ENCODE measurements at places on chromosomes 6 and 20. TPM values are rescaled to one million over a fixed set of nuclear protein-coding genes. Genes with fewer than 3 reads are reported as not detected.
A peak's percentile ranks its signal among the peaks of the same experiment; 100 is the strongest.

DNA sequence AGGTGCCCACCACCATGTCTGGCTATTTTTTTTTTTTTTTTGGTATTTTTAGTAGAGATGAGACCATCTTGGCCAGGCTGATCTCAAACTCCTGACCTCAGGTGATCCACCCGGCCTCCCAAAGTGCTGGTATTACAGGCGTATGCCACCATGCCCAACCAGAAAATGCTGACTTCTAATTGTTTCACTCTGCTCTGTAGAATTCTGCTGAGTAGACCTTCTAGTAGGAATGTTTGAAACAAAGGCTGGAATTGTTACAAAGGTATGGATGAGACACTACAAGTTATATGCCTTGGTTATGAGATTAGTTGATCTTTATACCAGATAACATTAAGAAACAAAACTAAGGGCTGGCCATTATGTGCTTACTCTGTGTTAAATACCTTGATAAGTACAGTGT, 44.8 kb downstream of the MEP1A start:
- DNase-seq = no peak

The GRIK2 gene
- 1.3 TPM for polyA plus RNA-seq

The GSTA2 gene
- polyA plus RNA-seq = not detected

- no peak for DNase-seq
Measured at GRCh38 chr20:61802721-61803311, 262.9 kb downstream of the TAF4 start.

DNA sequence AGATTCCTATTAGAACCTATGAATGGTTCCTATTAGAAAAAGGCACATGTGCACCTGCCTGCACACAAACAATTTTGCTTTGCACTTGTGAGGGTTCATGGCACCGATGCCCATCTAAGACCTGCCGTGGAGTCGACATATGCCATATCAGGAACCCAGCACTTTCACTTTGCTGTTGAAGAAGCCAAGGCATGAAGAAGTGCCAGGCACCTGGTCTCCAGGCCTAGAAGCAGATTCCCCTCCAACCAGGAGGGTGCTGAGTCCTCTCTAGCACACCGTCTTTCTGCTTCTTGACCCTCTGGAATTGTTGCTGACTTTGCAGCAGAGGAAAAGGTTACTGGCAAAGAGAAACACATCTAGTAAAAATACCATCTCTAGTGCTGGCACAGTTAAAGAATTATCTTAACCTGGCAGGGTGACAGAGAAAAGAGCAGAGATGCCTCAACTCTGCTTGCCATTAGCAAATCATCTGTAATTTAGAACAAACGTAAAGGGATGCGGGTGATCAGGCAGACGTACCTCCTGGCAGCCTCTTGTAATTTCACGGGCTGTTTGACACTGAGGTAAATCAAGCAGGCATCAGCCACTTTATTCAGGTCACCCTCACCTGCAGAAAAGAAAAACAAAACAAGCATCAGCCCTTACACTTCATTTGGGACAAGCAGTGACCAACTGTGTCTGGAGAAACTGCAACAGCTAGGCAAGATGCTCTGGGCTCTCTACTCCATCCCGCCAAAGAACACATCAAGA, 37.2 kb downstream of the TTI1 start:
- DNase-seq = no peak

The UNC93A gene
- not detected for polyA plus RNA-seq

The TRIM10 gene
- 0.48 TPM for polyA plus RNA-seq

- DNase-seq = no peak
Measured at GRCh38 chr6:117389227-117390057, 36.3 kb downstream of the ROS1 start.

DNA sequence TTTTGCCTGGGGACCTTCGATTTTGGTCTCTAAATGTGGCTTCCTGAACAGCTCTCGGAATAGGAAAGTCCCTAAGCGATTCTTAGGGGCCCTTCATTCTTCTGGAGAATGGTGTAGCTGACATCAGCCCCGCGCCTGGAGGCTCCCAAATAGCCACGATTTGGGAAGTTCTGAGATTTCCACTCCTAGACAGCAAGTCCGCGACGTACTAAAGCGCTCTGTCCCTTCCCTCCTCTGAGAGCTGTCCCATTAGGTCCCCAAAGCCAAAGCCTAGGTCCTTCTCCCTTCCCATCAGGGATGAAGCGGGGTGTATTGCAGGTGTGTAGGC, 756 bp downstream of the MOXD1 start:
- no peak for DNase-seq

DNA sequence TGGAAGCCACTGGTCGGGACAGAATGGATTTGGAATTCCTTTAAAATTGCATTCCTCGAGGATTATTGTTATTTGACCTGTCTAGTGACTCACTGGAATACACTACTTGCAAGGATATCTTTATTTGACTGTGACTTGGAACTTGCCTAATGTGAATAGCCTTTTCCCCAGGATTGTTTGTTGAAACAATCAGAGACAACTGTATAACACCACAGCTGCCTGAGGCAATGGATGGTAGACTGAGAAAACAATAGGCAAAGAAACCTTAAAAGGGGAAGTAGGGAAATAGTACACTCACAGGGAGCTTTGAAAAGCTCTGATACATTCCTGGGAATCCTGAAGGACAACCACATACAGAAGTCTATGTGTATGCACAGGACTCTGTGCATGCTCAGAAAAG, 465.3 kb downstream of the BMP2 start:
- no peak for DNase-seq

DNA sequence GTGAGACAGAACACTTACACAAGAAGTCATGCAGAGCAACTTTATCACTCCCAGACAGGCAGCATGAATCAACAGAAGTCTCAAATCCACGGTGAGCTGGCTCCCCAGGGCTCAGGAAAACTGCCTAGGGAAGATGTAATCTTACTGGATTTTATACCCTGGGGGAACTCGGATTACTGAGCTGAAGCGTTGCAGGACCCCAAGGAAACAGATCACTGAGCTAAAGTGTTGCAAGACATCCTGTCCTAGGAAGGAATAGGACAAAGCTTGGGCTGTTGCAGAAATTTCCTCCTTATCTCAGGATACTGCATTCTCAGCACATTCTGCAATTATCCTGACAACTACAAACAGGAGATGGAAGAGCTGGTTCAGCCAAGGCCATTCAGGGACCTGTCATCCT, 224.8 kb downstream of the TFAP2A start:
- DNase-seq = no peak

The CRISP1 gene
- not detected for polyA plus RNA-seq

DNA sequence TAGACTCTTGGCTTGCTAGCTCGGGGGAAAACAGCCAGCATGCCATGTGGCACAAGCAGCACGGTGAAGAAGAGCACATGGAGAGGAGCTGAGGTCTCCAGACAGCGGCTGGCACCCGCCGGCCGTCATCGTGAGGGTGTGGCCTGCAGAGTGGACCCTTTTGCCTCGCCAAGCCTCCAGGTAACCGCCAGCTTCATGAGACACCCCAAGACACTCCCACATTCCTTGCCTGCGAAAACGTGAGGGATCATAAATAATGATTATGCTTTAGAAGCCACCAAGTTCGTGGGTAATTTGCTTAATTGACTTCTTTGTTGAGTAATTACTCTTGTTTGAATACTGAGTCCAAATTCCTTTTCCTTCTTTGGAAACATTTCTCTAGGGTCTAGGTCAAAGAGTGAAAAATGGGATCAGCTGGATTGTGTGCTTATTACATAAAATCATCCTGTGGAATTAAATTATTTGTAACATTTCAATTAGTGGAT, 23.2 kb downstream of the FAM50B start:
- DNase-seq = no peak

DNA sequence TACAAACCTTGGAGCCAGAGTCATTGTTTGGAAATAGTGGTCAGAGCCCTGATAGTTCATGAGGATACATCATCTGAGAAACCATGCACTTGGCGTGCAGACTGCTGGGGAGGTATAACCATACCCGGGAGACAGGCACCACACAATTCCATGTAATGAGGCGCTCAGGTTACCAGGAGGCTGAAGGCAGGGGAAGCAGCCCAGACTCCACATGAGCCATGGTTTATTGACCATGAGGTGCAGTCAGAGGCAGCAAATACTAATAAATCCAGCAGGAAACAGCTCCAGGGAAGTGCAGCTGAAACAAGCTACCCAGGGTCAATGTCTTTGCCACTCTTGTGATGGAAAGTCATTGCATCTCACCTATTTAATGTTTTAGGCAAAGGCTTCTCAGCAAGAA, 156.0 kb downstream of the TBC1D7 start:
- no peak for DNase-seq

- DNase-seq = peak; percentile 55
Measured at GRCh38 chr20:20860078-20860806, 147.8 kb upstream of the RALGAPA2 start.

DNA sequence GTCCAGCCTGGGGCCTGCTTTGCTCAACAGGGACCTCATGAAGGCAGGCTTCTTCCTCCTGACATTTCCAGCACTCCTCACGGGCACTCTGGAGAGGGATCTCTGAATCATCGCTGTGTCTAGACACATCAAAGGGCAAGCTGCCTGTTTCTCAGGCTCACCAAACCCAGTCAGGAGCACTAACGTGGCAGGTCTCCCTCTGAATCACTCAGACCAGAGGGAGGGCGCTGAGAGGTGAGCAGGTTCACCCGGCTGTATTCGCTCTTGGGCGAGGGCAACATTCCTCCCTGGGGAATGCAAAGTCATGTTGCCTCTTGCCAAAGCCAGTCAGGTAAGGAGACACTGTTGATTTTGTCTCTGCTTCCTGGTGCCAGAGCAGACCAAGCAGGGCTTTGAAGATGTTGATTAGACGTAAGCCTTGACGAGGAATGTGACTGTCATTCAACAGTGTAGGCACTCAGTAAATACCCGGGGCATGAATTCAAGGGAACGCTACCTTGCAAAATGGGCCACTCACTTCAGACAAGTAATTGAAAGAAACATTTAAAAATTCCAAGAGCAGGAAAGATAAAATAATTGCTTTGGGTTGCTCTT, 50.1 kb downstream of the CYP24A1 start:
- no peak for DNase-seq

DNA sequence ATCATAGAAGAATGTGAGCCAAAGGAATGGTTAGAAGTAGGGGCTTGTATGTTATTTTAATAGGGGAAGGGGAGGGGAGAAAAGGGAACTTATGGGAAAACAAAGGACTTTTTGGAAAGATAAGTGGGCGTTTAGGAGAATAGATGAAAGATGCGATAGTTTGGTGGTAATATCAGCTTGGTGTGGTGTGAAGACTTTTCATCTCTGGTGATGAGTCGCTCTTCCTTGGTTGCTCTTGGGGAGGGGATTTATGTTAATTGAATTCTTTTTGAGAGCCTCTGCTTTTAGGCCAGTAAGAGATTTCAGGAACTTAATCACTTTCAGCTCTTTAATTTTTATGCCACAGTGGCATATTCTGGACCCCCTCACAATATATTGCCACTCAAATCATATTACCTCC, 10.8 kb downstream of the HECA start:
- no peak for DNase-seq

DNA sequence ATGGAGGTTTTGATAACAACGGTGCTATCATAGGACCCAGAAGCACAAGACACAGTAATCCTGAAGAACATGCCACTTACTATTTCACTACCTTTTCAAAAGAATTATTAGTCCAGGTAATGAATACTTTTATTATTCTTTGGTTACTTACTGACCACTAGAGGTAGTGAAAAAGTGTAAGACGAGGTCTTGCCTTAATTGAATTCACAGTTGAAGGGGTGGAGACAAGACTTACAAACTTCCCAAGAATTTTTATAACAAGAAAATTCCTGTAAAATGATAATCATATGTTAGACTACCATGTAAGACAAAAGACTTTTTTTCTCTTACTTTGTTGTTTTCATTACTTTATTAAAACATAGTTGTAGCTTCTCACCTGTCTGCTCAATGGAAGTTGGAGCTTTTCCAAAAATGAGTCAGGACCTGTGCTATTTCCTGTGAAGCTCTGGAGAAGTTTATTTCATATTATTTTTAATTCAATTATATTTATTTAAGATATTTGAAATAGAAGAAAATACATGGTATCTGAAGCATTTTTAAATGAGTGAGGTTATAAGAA, 52.4 kb downstream of the DOP1A start:
- DNase-seq = no peak

DNA sequence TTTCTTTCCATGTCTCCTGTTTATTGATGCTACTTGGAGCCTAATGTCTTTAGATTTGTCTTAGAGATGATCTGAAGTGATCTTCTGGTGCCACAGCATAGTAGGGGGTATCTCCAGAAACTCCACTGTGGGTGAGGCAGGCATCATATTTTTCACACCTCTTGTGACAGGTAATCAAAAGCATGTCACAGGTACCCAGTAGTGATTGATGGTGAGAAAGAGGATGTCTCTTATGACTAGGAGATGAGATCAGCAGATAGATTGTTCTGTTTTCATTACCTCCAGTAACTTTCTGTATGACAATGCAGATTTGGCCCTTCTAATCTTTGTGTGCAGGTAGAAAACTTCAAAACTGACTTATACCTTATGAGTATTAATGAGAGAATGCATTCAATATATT, 13.5 kb downstream of the NCOA7 start:
- DNase-seq = no peak

The KHDC1 gene
- polyA plus RNA-seq = 4.8 TPM

DNA sequence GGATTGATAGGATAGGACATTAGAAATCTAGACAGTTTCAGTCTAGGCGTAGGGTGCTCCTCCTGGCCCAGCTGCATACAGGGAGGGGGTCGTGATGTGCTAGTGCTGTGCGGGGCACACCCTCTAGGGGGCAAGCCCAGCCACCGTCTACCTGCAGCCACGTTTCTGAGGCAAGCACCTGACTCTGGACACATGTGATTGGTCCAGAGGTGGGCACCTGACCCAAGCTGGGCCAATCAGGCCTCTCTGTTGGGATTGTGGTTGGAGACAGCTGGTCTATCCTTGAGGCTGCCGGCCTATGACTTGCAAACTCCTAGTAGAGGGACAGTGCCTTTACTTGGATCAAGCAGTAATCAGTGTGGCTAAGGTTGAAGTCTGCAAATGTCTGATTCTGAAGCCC, 317.1 kb downstream of the BMP7 start:
- DNase-seq = no peak

DNA sequence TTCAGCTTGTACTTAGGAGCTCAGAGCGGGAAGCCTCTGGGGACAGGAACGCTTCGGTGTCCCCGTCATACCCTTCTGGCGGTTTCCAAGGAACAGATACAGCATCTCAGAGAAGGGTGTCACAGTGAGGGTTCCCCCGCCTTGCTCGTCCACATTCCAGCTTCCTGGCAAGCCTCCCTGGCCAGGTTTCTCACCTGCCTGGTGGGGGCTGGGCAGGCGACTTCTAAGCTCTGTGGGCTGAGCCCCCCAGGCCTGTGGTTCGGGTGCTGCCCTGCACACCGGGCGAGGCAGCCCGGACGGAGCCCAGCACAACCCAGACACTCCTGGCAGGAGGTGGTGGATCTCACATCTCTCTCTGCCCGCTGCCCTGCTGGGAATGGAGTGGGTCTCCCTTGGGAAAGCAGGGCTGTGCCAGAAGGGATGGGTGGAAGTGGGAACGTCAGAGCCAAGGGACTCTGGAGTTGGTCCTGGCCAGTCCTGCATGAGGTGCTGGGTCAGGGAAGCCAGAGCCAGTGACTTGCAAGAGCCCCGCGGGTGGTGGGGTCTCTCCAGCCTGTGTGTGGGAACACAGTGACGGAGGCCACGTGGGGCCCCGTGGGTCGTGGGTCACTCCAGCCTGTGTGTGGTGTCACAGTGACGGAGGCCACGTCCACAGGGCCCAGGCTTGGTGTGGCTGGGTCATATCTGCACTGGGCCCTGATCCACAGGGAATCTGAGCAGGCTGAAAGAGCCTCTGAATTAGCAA, 47.7 kb upstream of the SMOC2 start:
- DNase-seq = no peak

All from forelimb muscle (tissue), 1 donor.